ENCODE measurements at places on chromosomes 11 and 22.

DNA sequence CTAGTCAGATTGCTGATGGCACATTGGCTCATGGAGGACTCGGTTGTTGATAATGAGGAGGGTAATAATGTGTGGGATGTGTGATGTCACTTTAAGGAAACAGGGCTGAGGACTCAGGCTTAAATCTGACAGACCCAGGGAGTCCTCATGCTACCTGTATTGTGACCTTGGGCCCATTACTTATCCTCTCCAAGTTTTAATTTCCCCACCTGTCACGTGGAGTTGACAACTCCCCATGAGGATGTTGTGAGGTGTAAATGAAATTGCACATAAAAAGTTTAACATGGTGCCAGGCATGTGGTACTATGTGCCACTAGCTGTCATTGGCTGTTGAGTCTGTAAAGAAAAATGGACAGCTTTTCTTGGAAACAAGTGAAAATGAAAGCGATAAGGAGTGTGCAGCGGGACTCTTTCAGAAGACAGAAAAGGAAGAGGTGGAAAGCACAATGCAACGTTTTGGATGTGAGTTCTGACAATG lies 15.3 kb downstream of the IL10RA start:
- no peak for DNase-seq

GRCh38 chr22:29338398-29338797 lies 22.9 kb upstream of the RASL10A start:
- no peak for DNase-seq

- no peak for DNase-seq
Observed at GRCh38 chr11:102487214-102487613, 34.6 kb upstream of the TMEM123 start.

- DNase-seq: no peak
Observed at GRCh38 chr22:39133871-39134270, 18.6 kb downstream of the CBX7 start.

DNA sequence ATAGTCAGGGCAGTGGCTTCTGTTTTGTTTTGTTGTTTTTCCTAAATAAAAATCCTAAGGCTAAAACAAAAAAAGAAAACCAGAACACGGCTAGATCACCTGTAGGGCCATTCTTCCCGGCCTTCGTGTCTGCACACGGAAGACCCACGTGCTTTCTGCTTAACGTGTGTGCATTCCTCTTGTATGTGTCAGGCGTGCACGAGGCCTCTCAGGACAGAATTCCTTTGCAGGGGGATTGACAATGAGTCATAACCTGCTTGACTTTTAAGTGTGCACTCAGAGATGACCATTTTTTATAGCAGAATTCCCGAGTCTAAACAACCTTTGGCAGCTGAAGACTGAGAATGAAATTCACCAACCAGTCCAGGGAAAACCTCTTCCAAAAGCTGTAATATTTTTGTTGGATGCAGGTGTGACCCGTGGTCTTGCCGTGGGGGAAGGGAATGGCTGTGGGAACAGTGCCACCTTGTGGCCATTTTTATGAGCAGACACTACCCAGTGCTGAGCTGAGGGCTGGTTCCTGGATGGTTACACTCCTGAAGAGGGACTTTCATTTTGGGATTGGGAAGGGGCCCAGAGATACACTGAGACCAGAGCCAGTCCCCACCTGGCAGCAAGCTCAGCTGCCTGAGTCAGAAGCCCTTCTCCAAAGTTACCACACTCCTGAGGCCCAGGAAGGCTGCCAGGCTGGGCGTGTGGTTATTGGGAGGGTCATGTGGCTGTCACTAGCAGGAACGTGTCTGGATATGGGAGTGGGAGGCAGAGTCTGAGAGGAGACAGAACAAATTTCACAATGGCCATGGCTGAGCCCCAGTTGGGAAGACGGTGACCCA lies 35.7 kb upstream of the DKK3 start:
- DNase-seq: peak; percentile 57

DNA sequence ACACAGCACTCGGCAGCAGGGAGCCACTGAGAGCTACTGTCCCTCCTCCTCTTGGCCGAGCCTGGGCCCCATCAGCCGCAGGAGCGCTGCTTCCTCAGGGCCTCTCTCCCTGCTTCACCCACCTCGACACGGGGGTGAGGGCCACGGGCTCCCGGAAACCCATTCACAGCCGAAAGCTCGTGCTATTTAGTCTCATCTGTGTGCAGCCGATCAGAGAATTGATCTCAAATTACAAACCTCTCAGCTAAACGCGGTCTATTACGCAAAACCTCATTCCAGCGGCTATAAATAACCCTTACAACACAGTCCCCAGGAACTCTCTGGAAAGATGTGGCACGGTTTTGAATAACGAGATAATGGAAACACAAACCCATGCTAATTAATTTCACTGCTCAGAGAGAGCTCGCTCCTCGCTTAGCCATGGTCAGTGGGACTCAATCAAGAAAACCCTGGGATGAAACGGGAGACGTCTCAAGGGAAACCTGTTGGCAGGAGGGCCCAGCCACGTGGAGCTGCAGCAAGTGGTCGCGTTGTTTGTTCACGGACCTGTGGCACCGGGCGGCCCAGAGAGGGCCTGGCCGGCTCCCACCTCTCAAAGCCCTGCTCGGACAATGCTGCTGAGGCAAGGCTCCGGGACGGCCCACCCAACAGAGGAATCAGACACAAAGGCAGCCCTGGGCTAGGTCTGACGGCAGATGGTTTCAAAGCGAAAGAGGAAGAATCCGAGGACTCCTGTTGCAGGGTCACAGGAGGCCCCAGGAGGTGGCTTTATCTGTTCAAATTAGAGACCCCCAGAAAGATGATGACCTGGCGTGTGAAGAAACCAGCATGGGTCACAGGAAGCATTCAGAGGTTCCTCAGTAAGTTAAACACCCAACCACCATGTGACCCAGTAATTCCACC lies 210.5 kb downstream of the CTTN start:
- peak; percentile 69 for DNase-seq

- DNase-seq: no peak
Observed at GRCh38 chr11:121441521-121441920, 10.6 kb upstream of the SORL1 start.

DNA sequence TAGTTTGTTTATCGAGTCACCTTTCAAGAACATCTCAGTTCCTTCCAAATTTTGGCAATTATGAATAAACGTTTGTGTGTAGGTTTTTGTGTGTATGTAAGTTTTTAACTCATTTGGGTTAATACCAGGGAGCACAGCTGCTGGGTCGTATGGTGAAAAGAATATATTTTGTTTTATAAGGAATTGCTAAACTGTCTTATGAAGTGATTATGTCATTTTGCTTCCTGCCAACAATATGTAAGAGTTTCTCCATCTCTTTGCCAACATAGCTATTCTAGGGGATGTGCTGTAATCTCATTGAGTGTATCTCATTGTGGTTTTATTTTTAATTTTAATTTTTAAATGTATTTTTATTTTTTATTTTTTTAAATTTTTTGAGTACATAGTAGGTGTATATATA lies 27.3 kb downstream of the BCL2L13 start:
- no peak for DNase-seq

DNA sequence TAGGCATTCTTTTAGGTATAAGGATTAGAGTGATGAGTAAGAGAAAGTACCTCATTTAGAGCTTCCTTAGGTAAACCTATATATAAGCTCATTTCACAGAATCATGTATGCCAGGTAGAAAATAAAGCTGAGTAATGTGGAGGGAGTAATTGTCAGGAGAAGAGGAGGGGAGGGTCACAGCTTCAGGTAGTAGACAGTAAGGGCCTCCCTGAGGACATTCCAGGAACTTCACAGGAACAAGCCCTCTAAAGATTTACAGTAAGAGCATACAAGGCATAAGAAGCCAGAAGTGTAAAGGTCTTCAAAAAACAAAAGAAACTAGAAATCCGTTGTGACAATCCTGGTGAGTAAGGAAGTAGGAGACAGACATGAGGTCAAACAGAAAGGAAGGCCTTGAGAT lies 57.6 kb downstream of the USP47 start:
- DNase-seq: no peak

DNA sequence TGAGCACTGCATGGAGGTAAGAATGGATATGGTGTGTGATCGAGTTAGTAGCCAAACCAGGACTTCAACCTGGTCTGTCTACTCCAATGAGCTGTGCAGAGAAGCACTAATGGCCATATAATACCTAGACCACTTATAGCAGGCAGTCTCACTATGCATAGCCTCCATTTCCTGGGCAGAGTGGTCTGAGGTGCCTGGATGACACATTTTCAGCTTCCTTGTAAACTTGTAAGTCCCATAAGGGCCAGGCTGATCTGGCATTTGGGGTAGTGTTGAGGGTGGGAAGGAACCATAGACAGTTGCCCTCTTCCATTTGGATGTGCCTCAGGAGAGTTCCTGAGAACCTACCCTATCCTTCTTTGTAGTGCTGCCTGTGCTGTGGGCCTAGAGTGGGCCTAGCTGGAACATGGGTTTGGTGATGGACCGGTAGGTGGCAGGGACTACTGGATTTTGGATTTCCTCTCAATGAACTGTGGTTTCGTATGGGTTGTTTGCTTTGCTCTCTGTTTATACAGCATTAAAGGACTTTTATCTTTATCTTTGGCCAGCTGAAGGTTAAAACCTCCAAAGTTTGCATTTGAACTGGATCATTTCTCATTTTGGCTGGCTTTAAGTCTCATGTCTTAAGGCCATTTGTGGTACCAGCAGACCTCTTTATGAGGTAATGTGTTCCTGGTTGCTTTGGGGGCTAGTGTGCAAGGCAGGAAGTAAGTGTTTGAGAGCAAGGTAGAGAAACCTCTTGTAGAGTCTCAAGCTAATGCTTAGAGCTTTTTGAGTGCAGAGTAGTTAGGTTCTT lies 86.9 kb downstream of the STIM1 start:
- DNase-seq: no peak

- DNase-seq: no peak
Observed at GRCh38 chr11:74485868-74486267, 7.7 kb downstream of the LIPT2 start.

GRCh38 chr22:48489551-48490499 lies 1337.8 kb downstream of the BRD1 start:
- no peak for DNase-seq

- no peak for DNase-seq
Observed at GRCh38 chr11:2218031-2218633, 46.5 kb upstream of the TH start.

- DNase-seq: peak; percentile 2
Observed at GRCh38 chr11:6667733-6668374, 12.2 kb upstream of the DCHS1 start.

DNA sequence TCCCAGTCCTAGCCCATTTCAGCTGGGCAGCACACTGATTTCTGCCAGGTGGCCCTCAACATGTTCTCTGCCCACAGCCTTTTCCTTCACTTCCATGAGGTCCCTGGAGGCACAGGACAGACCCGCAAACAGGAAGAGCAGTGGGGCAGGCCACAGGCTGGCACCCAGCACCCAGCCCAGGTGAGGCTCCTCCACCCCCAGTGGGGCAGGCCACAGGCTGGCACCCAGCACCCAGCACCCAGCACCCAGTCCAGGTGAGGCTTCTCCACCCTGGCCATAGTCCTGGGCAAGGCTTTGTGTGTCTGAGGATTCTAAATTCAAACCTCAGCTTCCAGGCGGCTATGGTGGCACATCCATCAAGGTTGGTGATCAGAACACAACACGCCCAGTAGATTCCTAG lies 1413.0 kb downstream of the BRD1 start:
- no peak for DNase-seq

DNA sequence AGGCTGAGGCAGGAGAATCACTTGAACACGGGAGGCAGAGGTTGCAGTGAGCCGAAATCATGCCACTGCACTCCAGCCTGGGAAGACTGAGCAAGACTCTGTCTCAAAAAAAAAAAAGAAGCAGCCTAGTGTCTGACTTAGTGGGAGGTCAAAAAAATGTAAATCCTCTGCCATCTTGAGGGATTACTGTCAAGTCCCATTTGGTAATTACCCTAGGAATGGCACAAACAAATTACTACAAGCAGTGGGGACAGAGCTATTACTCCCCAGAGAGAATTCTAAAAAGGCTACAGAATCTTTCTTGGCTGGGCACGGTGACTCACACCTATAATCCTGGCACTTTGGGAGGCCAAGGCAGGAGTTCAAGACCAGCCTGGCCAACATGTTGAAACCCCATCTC lies 3.8 kb downstream of the SERPING1 start:
- no peak for DNase-seq

- DNase-seq: no peak
Observed at GRCh38 chr11:2736577-2737225, 36.9 kb upstream of the KCNQ1OT1 start.

DNA sequence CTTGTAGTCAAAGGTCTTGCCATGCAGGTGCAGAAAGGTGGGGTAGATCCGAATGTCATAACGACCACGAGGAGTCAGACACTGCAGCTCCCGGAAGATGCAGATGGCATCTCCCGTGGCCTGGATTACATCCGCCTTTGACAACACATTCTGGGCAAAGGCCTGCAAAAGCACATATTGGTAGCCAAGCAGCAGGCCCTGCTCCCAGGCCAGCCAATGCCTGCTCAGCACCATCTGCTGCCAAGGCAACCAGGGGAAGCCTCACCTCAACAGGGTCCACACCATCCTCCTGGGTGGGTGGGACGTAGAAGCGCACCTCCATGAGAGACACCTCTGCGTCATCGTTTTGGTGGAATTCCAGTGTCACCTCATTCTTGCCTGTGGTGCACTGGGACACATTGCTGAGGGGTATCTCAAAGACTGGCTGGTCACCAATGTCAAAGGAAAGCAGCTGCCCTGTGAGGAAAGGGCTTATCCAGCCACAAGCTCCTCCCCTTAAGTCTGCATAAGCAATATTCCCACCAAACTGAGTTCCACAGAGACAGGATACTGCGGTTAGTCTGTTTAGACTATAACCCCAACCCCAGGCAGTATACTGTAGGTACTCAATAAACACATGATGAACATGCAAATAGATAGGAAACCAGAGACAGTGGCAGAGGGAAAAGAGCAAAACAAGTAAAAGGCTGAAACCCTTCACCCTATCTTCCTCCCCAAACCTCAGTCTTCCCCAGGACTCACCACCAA lies 2.8 kb downstream of the SSRP1 start:
- no peak for DNase-seq

Data from NCI-H510A treated with DMSO at 0.1 percent for 48 hours (cell line).